ENCODE measurements at places on chromosomes 4 and X.

DNA sequence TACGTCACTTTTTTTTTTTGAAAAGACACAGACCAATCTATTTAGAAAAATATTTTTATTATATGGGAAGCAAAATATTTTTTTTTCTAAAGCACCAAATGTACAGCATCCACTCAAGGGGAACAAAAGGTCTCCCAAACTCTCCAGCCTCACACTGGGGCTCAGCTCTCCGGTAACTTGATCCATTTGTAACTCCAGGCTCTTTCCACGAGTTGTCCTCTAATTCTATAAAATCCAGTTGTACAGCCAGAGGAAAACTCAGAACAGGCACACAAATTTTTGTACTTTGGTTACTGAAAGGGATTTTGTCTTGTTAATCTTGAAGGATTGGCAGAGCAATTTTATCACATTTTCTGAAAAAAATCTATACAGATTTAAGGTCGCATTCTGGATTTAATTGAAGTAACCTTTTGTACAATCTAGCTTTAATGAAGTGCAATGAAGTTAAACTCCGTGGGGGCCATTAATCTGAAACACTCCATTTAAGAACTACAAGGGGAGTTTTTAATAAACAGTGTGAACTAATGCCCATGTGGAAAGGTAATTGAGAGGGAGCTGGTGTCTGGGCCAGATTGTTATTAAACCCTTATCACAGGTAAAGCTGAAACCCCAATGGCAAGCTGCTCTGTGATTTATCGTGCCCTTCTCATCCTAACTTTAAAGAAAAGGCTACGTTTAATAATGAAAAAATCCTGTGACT, 161.2 kb upstream of the FRG1 start:
- DNase-seq = no peak

DNA sequence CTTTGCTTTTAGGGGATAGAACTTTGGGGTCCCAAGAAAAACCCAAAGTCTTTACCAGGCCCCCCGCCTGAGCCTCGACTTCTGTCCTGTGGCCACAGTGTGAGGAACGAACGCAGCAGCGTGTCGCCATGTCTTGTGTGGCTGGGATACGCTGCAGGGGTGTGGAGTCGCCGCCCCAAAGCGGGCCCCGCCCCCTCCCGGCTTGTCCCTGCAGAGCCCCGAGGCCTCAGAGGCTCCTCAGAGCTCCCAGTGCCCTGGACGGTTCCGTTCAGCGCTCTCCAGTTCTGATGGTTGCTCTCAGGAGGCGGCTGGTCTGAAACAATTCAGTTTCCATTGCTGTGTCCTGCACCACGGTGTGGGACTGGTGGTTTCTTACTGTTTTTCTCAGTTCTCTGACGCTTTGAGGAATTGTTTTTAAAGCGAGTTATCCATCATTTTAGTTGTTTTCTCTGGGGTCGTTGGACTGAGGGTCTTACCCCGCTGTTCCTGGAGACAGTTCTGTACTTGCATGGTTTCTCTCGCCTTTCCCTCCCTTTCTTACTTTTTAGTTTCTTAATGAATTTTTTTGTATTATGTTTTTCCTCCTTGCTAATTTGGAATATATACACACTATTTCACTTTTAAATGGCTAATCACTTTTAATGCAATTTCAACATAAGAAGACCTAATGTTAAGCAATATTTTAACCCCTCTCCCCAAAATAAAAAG, 1.6 kb upstream of the IDUA start:
- DNase-seq = no peak

GRCh38 chrX:85897362-85898126, 149.8 kb downstream of the CHM start:
- no peak for DNase-seq

GRCh38 chrX:111308039-111308438, 37.8 kb upstream of the CAPN6 start:
- DNase-seq = no peak

- DNase-seq = no peak
These were observed 244.8 kb upstream of the PSAPL1 start for GRCh38 chr4:7679406-7680040.

All from NCI-H1105 (cell line).